ENCODE measurements at places on chromosomes 3 and 15.
A peak's percentile ranks its signal among the peaks of the same experiment; 100 is the strongest.

- DNase-seq, result no peak
These were observed 4.8 kb upstream of the VILL start for GRCh38 chr3:37985637-37986320.

- DNase-seq, result peak; percentile 85
These were observed 106.5 kb upstream of the EPHA3 start for GRCh38 chr3:89000886-89001285.

DNA sequence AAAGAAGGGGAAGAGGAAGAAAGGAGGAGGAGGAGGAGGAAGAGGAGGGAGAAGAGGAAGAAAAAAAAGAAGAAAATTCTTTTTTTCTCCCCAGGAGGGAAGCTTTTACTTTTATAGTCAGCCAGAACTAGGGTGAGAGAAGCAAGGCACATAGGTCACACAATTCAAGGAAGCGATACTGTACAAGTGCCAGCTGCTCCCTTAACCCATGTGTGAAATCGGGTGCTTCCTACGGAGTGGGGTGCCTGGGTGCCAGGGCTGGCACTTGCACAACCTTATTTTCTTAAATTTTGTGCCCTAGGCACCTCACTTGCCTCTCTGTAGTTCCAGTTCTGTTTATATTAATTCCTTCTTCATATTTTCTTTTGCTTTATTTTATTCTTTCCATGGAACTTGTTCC, 150.4 kb downstream of the LIPC start:
- DNase-seq, result no peak

DNA sequence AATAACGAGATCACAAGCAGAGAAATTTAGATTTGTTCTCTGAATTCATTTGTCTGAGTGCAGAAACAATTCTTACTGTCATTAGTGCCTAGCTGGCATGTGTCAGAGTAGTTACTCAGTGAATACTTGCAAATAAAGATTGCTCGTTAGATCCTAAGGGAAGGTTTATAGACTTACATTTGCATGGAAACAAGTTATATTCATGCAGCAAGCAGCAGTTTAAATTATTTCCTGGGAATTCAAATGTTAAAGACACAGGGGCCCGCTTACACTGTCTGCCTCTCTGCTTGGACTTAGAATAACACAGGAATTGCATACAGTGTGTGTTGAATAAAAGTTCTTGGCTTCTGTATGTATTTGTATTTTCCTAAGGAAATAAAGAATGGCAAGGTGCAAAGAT, 680.6 kb upstream of the NECTIN3 start:
- DNase-seq, result no peak

DNA sequence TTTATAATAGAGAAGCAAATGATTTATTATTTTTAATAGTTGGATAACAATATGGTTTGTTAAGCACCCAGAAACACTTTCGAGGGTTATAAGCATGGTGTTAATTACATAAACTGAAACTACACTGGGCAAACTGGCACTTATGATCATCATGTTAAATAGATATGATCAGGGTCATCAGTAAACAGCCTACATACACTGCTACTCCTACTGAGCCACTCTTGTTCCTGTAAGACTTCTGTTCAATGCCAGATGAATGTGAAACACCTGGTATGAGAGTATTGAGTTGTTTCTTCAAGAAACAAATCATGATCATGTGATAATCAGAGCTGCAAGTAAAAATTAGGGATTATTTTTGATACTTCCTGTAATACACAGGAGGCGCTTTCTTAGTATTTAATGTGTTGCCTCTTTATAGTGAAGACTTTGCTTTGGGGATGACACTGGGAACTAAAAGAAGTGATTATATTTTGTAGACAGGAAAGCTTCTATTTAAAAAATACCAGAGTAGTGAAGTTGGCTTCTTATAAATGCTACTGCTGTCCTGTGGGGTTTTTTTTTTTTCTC, 32.3 kb upstream of the UTS2B start:
- DNase-seq, result no peak

DNA sequence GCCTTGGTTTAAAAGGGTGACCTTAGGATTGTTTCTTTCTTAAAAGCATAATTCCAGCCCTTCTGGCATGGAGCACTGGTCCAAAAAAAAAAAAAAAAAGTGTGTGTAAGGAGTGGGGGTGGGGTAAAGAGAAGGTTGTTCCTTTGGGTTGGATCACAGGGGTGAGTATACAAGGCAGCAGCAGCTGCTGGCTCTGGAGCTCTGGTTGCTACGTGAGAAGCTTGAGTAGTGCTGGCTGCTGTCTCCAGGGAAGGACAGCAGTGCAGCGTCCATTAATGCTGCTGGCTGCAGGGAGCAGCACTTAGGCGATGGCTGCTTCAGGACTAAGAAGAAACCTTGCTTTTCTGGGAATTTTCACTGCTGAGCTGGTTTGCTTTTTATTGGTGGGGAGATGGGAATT, 2.3 kb downstream of the SETD5 start:
- DNase-seq, result peak; percentile 98

- DNase-seq, result peak; percentile 4
These were observed 85.4 kb downstream of the ZNF385D start for GRCh38 chr3:21665444-21666100.

DNA sequence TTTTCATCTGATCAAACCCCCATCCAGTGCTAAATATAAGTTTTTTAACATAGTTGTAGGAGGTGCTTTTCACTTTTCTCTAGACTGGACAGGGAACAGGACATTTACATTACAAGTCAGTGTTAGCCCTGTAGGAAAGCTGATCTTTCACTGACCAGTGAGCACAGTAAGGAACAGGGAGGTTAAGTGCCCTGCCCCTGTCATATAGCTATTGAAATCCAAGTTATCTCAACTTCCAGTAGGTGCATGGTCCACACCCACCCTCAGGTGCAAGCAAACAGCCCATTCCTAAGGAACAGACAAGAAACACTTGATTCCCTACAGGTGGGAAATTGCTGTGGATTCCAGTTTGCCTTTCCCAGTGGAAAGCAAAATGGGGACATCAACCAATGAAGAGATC, 79.1 kb upstream of the EIF1B start:
- no peak for DNase-seq

DNA sequence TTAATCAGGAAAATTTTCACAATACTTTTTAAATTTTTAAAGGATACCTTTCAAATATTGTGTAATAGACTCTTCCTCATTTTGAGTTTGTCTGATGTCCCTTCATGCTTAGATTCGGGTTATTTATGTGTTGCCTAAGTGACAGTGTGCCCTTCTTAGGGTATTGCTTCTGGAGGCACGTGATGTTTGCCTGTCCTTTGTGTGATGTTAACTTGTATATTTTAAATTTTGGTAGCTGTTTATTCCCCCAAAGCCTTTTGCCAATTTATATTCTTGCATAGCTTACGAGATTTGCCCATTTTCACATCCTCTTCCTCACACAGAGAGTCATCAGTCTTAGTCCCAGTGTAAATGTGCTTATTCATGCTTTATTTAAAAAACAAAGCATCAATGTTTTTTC, 433.1 kb downstream of the EPHB1 start:
- DNase-seq, result no peak

- no peak for DNase-seq
These were observed 1072.7 kb downstream of the OTOL1 start for GRCh38 chr3:162569314-162569713.

DNA sequence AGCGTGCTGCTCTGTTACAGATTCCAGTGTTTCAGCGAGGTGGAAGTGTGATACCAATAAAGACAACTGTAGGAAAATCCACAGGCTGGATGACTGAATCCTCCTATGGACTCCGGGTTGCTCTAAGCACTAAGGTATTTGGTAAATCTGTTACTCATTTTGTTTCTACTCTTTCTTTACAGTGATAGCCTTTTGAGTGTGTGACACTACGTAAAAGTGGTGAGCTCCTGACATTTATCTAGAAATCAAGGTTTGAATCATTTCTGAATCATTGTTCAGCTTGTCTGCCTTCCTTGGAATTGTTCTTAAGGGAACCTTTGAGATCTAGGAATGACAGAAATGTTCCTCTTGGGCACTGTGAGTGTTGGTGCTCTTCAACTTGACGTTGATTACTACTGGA, 11.2 kb upstream of the CAPN3 start:
- peak; percentile 30 for DNase-seq

DNA sequence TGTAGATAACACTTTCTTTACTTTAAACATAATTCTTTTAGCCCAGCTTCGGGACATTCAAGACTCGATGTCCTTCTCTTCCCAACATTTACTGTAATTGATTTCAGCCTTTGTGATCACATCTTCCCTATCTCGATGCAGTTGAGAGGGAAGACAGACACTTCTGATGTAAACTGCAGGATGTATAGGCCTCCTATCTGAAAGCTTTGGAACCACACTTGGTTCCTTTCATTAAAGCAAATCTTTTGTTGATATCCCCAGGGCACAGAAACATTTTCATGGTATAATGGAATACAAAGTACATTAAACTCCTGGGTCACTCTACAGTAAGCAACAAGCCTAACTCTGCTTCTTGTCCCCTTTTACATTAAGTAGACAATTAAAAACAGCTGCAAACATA, 6.4 kb downstream of the GRM7 start:
- DNase-seq, result no peak

DNA sequence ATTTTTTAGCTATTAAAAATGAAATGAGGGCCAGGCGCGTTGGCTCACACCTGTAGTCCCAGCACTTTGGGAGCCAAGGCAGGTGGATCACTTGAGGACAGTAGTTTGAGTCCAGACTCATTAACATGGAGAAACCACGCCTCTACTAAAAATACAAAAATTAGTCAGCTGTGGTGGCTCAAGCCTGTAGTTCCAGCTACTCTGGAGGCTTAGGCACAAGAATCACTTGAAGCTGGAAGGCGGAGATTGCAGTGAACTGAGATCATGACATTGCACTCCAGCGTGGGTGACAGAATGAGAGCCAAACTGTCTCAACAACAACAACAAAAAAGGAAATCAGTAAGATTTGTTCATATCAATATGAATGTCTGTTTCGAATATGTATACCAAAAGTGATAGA, 517.1 kb downstream of the ROBO1 start:
- DNase-seq, result no peak

GRCh38 chr15:81258455-81258854, 61.8 kb downstream of the IL16 start:
- DNase-seq, result no peak

- DNase-seq, result no peak
These were observed 1.4 kb downstream of the LTF start for GRCh38 chr3:46463120-46463867.

Measured in choroid plexus epithelial cell (primary cell).